ENCODE measurements at places on chromosomes 5 and 9. TPM values are rescaled to one million over a fixed set of nuclear protein-coding genes. Genes with fewer than 3 reads are reported as not detected.

Gene ZBTB6
- total RNA-seq = 9.9 TPM

Gene EPB41L4B
- 0.21 TPM for total RNA-seq

DNA sequence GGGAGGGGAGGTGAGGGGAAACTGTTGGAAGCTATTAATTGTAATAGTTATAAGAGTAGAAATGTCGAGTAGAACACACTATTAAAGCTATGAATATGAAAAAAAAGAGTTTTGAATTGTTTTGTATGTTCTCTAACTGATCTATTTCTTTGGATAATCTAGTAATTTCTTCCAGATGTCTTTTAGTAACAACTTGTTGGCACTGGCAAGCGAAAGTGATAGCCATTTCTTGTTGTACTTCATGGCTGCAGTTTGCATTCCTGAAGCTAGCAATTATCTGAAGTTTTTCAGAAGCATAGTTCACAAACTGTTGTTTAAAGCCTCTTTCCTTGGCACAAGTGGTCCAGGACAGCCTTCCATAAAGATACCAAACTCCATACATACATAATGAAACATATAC lies 49.4 kb upstream of the SPATA31C2 start:
- DNase-seq = no peak
- H3K4me1 ChIP-seq = no peaks in the 10 kb centered on the region
- H3K36me3 ChIP-seq = no peaks in the 10 kb centered on the region
- H3K27me3 ChIP-seq = peaks cover 32% of the 10 kb centered on the region

DNA sequence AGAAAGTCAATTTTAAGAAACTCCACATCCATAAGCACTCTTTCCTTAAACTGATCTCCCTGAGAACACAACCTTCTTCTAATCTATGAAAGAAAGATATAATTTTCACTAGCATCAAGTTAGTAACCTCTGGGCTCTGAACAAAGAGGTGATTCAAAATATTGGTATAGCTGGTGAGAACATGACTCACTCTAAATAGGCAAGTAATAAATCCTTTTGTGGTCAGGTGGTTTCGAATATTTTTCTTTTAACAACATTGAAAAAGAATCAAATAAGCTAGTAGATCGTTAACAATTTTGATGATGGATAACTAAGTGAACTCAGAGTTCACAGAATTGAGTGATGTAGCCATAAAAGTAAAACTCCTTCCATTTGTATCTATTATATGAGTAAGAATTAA lies 150.6 kb upstream of the IQGAP2 start:
- no peaks in the 10 kb centered on the region for H3K36me3 ChIP-seq
- no peak overlapping the region for H3K4me3 ChIP-seq
- DNase-seq = no peak
- H3K27ac ChIP-seq = no peak overlapping the region

DNA sequence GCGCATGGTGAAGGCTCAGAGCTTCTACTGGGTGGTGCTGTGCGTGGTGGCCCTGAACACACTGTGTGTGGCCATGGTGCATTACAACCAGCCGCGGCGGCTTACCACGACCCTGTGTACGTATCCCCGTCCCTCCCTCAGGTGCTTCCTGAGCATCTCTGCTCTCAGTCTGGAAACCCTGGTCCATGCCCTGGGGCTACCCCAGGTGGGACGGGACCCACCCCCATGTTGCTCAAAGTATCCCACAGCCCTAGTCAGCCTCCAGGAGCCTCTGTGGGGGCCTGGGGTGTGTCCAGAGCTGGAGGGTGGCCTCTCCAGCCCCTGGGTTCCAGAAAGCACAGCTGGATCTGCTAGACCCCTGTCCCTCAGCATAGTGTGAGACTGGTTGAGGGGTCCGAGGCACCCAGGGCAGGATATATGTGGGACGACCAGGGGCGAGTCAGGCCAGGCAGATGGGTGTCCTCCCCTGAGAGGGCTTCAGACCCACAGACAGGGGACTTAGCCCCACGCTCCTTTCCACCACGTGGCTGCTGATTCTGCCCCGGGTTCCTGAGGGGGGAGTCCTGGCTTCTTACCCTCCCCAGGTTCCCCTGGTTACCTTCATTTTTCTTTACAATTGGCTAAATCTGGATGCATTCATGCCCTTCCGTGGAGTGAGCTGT lies 94.0 kb downstream of the CACNA1B start:
- no peak overlapping the region for H3K27ac ChIP-seq
- H3K27me3 ChIP-seq = peaks cover 10% of the 10 kb centered on the region
- H3K36me3 ChIP-seq = no peaks in the 10 kb centered on the region
- no peaks in the 10 kb centered on the region for H3K4me1 ChIP-seq

DNA sequence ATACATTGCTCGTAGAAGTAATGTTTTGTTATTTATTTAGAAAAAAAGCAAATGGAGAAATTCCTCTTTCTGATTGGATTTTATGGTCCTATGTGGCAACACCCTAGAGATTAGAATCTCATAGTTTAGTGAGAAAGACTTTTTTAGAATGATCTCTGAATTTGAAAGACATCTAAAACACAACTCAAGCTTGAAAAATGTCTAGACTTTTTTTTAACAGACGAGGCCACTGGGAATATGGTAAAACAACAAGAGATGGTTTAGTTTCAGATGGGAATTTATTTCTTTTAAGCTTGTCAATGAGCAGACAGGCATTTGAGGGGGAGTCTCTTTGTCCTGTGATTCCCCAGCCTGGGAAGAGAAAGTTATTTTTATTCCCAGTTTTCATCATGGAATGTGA lies 122.1 kb downstream of the NTRK2 start:
- no peaks in the 10 kb centered on the region for H3K4me1 ChIP-seq
- no peaks in the 10 kb centered on the region for H3K27me3 ChIP-seq
- no peak for DNase-seq
- no peak overlapping the region for H3K4me3 ChIP-seq
- H3K27ac ChIP-seq = no peak overlapping the region

DNA sequence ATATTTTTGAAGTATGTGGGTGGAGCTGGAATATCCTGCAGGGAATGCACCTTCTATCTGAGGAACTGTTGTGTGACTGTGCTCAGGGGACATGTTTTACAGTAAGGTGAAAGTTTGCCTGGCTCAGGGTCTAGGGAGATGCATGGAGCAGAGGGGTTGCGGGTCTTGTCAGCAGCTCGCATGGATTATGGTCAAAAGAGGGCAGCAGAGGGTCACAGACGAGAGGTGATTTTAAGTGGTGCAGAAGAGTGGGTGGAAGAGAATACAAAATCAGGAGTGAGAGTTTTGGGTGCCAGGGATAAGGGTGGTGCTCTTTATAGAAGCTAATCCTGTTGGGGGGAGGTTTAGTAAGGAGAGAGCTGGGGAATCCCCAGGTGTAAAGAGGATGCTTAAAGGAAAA lies 53.5 kb upstream of the GRIN3A start:
- H3K36me3 ChIP-seq = no peaks in the 10 kb centered on the region
- H3K27ac ChIP-seq = no peak overlapping the region
- peak; percentile 13 for DNase-seq
- H3K27me3 ChIP-seq = no peaks in the 10 kb centered on the region
- H3K4me1 ChIP-seq = no peaks in the 10 kb centered on the region
